ENCODE measurements at places on chromosomes 4 and X.

DNA sequence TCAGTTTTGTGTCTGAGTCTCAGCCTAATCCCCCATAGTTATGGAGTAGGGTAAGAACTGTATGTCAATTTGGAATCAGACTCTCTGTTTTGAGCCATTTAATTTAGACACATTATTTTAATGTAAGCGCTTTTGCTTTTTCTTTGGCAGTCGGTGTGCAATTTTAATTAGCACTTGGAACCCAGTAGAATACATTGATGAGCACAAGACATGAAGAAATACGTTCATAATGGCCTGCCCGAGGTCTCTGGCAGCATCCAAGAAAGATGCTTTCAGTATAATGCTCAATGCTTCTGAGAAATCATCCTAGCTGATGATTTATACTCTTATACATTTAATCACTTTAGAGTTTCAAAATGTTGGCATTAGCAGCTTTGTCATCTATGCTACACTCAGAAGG, 8.9 kb upstream of the TAPT1 start:
- DNase-seq, result no peak

GRCh38 chr4:110902500-110902899, 279.6 kb upstream of the PITX2 start:
- DNase-seq, result no peak

DNA sequence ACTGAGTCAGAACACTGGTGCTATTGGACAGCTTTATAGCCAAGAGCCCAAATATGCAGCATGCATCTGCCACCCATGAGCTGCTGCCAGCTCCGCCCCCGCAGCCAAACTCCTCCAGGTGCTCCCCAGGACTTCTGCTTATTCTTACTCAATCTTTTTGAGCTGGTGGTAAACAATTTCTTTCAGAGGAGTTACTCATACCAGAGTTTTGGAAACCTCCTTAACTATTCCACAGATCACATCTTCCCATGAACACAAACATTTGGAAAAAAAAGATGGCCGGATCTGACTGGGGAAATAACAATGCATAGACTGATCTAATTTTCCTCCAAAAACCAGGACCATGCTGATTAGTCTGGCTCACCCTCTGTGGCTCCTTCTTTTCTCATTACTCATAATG, 399.9 kb downstream of the GPM6A start:
- no peak for DNase-seq

DNA sequence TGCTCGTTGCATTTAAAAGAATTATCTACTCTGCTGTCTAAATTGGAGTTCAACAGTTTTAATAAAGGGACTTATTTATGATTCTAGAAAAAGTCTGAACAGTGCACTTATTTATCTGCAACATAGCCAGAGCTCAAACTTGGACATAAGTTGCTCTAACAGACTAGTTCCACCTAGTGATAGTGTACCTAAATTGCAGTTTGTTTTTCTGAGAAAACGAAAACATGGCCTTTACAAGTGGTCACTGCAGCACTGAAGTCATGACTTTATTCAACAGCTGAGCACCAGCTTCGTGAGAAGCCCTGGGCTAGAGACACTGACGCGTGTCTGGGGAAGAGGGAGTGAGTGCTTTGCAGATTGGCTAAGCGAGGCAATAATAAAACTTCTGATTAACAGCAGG, 77.3 kb upstream of the IGSF1 start:
- no peak for DNase-seq

GRCh38 chrX:134999469-134999868, 8.7 kb downstream of the SMIM10 start:
- no peak for DNase-seq

GRCh38 chr4:139740531-139741041, 75.0 kb downstream of the MGST2 start:
- peak; percentile 52 for DNase-seq

DNA sequence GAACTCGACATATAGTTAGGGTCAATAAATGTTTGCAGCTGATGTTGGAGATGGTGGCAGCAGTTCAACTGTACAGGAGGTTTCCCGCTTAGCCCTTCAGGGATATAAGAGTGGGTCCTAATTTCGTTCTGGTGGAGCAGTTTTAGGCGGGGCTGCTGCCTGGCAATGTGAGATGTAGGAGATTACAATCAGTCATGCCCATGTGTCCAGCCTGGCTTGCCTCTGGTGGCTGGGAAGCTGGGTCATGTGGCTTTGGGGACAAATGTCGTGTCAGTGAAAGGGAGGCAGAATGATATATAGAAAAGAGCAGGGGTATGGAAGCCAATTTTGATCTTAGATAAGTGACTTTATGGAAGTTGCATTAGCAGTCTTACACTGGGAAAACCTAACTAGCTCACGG, 129.4 kb downstream of the CLCN4 start:
- DNase-seq, result no peak

DNA sequence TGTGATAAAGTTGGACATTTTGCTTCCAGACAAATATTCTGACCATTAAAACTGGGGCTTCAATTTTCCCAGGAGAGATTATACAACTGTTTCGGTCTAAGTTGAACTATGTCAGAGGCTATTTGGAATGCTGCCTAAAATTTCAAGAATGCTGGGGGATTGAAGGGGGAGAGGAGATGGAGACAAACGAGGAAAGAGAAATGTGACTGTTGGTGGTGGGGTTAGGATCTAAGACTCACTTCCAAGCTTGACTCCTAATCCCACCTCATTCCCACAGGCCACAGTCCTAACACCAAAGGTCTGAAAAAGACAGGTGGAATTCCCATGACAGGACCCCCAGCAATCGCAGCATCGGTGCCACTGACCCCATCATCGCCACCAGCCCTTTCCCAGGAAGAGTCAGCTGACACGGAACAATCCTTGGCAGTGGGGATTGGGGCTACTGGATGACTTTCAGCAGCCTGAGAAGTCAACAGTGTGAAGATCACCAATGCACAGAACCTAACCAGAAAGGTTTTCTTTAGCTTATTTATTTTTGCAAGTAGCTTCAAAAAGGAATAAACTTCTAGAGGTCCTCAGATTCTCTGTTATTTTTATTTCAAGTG, 74.0 kb upstream of the PRSS48 start:
- DNase-seq, result peak; percentile 54

DNA sequence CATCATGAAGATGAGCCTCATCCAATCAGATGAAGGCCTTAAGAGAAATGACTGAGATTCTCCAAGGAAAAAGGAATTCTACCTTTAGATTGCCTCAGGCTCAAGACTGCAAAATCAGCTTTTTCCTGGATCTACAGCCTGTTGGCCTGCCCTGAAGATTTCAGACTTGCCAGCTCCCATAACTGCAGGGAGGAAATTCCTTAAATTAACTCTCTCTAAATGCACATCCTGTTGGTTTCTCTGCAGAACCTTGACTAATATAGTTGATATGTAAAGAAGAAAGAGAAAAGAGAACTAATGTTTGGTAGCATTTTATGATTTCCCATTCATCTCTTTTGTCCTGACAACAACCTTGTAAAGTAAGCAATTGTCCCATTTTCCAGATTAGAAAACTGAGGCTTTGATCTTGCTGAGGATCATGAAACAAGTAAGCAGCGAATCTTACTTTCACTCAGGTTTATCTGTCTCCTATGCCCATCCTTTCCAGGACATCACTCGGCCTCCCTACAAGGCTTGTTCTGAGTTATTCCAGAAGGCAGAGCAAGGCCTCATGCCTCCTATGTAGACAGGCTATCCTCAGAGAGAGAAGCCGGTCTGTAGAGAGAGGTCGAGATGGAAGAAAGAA, 115.0 kb upstream of the LDB2 start:
- no peak for DNase-seq

GRCh38 chr4:81377191-81377590, 94.5 kb downstream of the RASGEF1B start:
- no peak for DNase-seq

DNA sequence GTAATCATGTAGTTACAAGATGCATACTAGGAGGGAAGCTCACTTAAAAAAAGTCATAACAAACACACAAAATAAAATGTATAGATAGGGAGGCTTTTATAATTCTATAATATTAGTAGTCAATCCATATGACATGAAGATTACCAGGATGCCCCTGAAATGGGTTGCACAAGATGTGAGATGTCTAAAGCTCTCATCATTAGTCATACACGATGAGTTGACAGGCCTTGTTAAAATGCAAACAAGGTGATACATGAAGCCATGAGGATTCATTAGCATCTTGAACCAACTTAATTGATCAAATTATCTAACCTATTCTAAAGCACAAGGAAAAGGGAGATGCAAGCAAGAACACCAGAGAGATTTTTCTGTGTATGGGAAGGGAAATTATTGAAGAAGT, 470.2 kb downstream of the IQCM start:
- no peak for DNase-seq

DNA sequence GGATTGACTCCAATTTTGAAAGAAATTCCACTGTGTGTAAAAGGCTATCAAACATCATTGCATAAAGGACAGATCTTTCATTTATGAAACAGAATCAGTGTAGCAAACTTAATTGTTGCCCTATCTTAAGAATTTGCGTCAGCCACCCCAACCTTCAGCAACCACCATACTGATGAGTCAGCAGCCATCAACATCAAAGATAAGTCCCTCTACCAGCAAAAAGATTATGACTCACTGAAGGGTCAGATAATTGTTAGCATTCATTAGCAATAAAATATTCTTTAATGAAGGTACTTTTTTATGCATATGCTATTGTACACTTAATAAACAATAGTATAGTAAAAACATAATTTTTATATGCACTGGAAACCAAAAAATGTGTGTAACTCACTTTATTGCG, 15.8 kb upstream of the GRSF1 start:
- DNase-seq, result no peak

Measured in head of caudate nucleus (tissue), 42 donors.